ENCODE measurements at places on chromosomes 4 and X.

DNA sequence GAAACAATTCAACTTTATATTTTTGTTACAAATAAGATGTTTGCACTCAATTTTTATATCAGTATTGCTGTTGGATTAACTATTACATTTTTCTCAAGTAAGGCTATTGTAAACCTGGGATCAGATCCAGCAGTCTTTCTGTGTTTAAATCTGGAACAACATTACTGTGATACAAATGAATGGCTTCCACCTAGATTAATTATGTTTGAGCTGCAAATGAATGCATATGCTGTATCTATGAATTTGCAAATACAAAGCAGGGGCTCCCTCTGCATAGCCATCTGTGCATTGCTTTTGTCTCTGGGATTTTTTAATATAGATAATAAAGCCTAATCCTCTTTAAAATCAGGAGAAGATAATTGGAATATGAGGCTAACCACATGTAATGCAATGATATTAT lies 69.8 kb upstream of the NEIL3 start:
- DNase-seq, result no peak

GRCh38 chr4:174815282-174815681 lies 13.8 kb downstream of the GLRA3 start:
- DNase-seq, result no peak

GRCh38 chrX:154693394-154693793 lies 40.0 kb upstream of the CTAG2 start:
- DNase-seq, result no peak

- no peak for DNase-seq
These were observed 793.9 kb downstream of the ADGRL3 start for GRCh38 chr4:61994036-61994435.

DNA sequence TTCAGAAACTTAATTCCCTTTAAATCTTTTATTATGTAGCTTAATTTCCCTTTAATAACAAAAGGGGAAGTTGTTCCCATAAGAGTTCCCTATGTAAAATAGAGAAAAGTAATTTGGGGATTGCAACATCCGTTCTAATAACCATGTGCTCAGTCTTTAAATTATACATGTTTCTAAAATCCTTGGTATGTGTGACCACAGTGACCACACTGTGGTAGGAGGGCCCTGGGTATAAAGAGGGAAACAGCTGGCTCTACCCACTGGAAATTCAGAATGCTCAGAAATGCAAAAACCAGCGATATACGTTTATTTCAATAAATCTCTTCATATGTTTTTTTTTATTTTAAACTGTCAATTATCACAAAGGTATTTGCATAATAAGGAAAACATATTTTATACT lies 219.1 kb downstream of the FGF13 start:
- DNase-seq, result no peak

DNA sequence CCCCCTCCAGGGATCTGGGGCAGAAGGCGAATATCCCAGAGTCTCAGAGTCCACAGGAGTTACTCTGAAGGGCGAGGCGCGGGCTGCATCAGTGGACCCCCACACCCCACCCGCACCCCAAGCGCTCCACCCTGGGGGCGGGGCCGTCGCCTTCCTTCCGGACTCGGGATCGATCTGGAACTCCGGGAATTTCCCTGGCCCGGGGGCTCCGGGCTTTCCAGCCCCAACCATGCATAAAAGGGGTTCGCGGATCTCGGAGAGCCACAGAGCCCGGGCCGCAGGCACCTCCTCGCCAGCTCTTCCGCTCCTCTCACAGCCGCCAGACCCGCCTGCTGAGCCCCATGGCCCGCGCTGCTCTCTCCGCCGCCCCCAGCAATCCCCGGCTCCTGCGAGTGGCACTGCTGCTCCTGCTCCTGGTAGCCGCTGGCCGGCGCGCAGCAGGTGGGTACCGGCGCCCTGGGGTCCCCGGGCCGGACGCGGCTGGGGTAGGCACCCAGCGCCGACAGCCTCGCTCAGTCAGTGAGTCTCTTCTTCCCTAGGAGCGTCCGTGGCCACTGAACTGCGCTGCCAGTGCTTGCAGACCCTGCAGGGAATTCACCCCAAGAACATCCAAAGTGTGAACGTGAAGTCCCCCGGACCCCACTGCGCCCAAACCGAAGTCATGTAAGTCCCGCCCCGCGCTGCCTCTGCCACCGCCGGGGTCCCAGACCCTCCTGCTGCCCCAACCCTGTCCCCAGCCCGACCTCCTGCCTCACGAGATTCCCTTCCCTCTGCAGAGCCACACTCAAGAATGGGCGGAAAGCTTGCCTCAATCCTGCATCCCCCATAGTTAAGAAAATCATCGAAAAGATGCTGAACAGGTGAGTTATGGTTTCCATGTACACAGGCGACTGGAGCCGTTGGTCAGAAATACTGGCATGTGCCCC lies at the start of gene CXCL1:
Gene CXCL1 (plus strand): TSS at position 264 of the 926 bp plus-strand sequence. CDS start 78 bp downstream, at position 342.
- no peak for DNase-seq

GRCh38 chrX:108126661-108127060 lies 35.1 kb downstream of the ATG4A start:
- no peak for DNase-seq

- no peak for DNase-seq
These were observed 36.3 kb downstream of the RTL5 start for GRCh38 chrX:72095370-72095769.

DNA sequence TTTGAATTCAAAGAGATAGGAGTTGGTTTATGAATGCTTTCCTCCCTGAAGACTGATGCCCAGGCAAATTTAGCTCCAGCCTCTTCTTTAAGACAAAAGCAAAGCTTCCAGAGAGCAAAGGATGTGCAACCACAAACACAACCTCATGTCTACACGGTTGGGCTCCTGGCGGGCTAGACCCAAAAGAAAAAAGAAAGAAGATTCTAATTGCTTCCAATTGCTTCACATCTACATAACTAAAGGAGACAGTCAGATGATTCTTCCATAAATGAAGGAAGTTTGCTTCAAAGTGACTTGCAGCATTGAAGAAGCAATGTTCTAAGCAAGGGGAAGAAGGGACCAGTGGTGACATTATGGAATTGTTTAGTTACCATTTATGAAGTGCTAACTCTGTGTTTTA lies 1603.0 kb upstream of the TENM3 start:
- DNase-seq, result no peak

GRCh38 chr4:189124149-189124758 lies 816.4 kb upstream of the FRG1 start:
- DNase-seq, result no peak

DNA sequence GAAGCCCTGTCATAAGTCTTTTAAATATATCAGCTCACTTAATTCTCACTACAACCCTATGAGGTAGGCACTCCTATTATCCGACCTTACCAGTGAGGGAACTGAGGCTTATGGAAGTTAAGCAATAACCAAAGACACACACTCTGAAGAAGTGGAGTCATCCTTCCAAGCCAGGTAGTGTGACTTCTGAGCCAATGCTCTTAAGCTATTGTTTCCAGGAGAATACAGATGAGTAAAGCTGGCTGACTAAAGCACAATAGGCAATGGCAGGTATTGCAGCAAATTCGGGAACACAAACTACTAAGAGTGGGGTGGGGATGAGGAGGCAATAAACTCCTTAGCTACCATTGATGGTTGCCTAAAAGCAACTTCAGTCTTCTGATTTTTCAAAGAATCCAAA lies 81.8 kb upstream of the KIT start:
- DNase-seq, result no peak

DNA sequence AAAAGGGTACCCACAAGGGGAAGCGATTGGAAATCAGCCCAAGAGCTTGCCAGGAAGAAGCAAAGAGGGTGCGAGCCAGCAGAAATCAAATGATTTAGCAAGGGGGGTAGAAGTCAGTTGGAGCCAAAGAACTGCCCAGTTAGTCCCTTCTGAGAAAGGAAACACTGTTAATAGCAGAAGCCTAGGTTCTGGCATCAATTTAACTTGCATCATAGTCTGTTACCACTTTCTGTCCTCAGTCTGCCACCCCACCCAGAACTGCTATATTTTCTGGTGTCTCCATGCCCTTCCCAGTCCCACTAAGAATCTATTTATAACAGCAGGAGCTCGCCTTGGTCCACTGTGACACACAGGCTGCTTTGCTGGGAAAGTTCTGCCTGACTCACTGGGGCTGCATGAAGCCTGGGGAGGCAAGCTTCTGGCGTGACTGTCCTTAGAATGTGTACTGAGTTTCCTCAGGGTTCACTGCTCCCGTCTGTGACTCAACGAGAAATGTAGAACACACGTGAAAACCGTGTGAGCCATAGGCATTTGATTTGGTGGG lies 157.8 kb upstream of the TTC29 start:
- no peak for DNase-seq

- DNase-seq, result no peak
These were observed 28.6 kb upstream of the ZCCHC4 start for GRCh38 chr4:25283948-25284347.

GRCh38 chr4:162732876-162733275 lies 433.8 kb downstream of the NAF1 start:
- no peak for DNase-seq

- DNase-seq, result no peak
These were observed 185.8 kb upstream of the GPRIN3 start for GRCh38 chr4:89493367-89493766.

GRCh38 chrX:35166023-35166422 lies 223.4 kb downstream of the FAM47B start:
- no peak for DNase-seq

GRCh38 chr4:97646997-97647396 lies 496.3 kb downstream of the STPG2 start:
- no peak for DNase-seq

GRCh38 chr4:48093991-48094416 lies 40.0 kb downstream of the TXK start:
- DNase-seq, result no peak

DNA sequence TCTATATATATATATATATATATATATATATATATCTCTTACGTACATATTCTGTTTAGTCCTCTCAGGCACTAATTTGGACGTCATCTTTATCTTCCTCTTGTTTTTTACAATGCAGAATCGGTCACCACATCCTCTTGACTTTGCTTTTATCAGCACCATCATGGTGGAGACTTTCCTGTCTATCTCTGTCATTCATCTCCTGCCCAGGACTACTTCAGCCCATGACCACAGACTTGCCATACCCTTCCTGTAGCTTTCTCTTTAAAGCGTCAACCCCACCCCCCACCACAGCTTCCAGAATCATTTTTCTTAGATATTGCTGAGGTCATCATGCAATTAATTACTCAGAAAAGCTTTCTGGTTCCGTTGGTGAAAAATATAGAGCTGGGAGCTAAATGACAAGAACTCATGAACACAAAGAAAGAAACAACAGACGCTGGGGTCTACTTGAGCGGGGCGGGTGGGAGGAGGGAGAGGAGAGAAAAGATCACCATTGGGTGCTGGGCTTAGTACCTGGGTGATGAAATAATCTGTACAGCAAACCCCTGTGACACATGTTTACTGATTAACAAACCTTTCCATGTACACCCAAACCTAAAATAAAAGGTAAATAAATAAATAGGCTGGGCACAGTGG lies 30.5 kb upstream of the PRKX start:
- DNase-seq, result no peak

- DNase-seq, result no peak
These were observed 116.9 kb downstream of the RASL11B start for GRCh38 chr4:52979020-52979419.

DNA sequence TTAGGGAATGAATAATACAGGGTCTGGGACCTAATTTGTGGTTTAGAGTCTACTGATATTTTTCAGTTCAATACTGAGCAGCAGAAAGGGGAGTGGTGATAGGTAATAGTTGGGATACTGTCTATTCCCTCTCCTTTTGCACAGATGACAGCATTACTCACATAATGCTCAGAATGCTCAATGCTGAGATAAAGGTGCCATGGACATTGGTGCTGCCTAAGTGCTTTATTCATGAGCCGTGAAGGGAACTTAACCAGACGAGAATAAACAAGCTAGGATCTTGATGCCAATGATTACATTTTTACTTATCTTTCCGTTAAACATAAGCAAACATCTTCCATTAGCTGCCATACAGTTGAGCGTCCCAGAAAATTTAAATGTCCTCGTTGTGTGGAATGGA lies 75.6 kb downstream of the STK32B start:
- DNase-seq, result no peak

- no peak for DNase-seq
These were observed at the start of gene NAP1L3 for GRCh38 chrX:93673056-93673868. Gene NAP1L3 (minus strand): TSS chrX:93673578. CDS start chrX:93673304, 274 bp downstream.

DNA sequence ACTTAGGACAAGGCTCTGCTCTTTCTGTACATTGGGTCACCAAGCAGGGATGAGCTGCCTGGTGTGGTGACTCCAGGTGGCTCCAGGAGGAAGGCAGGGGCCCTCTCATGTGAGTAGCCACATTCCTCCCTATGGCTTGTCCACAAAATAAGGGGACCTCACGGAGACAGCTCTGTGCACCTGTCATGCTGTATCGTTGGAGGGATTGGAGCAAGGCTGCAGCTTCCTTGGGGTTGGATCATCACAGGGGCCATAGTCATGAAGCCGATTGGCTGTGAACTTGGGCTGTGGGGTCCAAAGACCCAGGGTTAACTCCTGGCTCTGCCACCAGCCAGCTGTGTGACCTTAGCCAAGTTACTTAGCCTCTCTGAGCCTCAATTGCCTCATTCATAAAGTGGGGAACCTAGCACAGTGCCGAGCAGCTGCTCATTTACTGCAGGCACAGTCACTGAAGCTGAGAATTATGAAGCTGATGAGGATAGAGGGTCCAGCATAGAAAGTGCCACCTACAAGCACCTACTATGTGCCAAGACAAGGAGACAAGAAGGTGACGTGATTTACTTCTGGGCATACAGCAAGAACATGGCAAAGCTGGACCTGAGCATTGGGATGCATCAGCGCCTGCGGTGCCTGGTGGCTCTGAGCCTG lies 11.8 kb upstream of the KIAA0232 start:
- no peak for DNase-seq
